Bladder microvascular endothelial cell (primary cell): ENCODE measurements at places on chromosomes 11 and 22. TPM values are rescaled to one million over a fixed set of nuclear protein-coding genes. Genes with fewer than 3 reads are reported as not detected.

The RIC3 gene
- not detected in 2 replicates for total RNA-seq

The MIAT gene
- 0.16 and 0.82 TPM in 2 replicates for total RNA-seq

The NCAM1 gene
- total RNA-seq = 0.65 and 6.5 TPM in 2 replicates

The YPEL4 gene
- total RNA-seq = 0.16 TPM in 1 of 2 replicates, not detected in the other

The CNGA4 gene
- total RNA-seq = not detected in 2 replicates

The OR2AG2 gene
- total RNA-seq = under 0.01 and 0.31 TPM in 2 replicates

The RAG1 gene
- total RNA-seq = 0.81 and 1.4 TPM in 2 replicates

The PGR gene
- under 0.01 TPM in 1 of 2 replicates, not detected in the other for total RNA-seq

The FREY1 gene
- total RNA-seq = 0.44 and 0.49 TPM in 2 replicates

The NUDT22 gene
- total RNA-seq = 26.7 and 30.4 TPM in 2 replicates

The MYRF gene
- total RNA-seq = 0.49 and 1.0 TPM in 2 replicates

The FOLR1 gene
- total RNA-seq = not detected in 2 replicates

The LRP4 gene
- total RNA-seq = 0.16 and 0.88 TPM in 2 replicates

The KDELR3 gene
- total RNA-seq = 16.7 and 27.7 TPM in 2 replicates

The PAFAH1B2 gene
- total RNA-seq = 144 and 156 TPM in 2 replicates

The HBD gene
- total RNA-seq = not detected in 2 replicates

The SEPTIN5 gene
- total RNA-seq = 5.0 and 82.0 TPM in 2 replicates

The OR51B4 gene
- total RNA-seq = not detected in 2 replicates

The OR5I1 gene
- not detected in 2 replicates for total RNA-seq

The HPX gene
- total RNA-seq = 0.32 and 0.57 TPM in 2 replicates

The SPON1 gene
- total RNA-seq = 0.06 TPM in 1 of 2 replicates, not detected in the other

The OR4D10 gene
- not detected in 2 replicates for total RNA-seq

The NCR3LG1 gene
- 1.1 and 2.1 TPM in 2 replicates for total RNA-seq

The PGA5 gene
- not detected in 2 replicates for total RNA-seq
